Nucleus accumbens (tissue), 56 donors: ENCODE measurements at places on chromosomes 7 and 10.
A peak's percentile ranks its signal among the peaks of the same experiment; 100 is the strongest.

GRCh38 chr7:37363536-37364491 lies 84.8 kb downstream of the ELMO1 start:
- no peak for DNase-seq

- no peak for DNase-seq
Observed at GRCh38 chr10:117334066-117334465, 41.2 kb downstream of the PDZD8 start.

DNA sequence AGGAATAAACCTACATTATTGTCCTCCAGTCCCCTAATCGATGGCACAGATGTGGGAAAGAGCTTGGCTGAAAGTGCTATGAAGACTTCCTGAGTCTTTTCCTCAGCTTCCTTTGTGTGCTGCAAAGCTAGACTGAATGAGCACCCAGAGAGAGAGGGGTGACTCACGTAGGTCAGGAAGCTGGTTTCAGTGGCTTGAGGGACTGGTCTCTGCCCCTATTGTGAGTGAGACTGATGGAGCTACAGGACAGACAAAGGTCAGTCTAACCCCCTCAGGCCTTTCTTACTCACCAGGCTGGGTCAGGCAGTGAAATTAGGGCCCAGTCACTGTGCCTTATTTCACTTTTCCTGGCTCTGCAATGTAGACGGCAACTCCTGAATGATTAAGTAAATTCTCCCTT lies 171.1 kb upstream of the GRB10 start:
- no peak for DNase-seq

DNA sequence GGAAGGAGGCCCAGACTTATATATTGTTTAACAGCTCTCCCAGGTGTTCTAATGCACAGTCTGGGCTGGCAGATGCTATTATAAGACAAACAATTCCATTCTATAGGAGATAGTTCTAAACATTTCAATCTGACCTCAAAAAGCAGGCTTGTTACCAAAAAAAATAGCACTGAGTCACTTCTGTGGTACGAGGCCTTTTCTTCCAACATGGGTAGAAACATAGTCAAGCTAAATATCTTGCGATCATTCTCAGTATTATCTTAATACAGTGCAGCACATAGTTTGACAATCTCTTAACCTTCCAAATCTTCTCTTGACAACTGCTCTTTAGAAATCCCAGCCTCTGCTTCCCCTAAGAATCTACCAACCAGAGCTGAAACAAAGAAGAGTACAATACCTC lies 46.6 kb upstream of the MKX start:
- no peak for DNase-seq

GRCh38 chr10:16777473-16778370 lies 39.5 kb downstream of the RSU1 start:
- no peak for DNase-seq

DNA sequence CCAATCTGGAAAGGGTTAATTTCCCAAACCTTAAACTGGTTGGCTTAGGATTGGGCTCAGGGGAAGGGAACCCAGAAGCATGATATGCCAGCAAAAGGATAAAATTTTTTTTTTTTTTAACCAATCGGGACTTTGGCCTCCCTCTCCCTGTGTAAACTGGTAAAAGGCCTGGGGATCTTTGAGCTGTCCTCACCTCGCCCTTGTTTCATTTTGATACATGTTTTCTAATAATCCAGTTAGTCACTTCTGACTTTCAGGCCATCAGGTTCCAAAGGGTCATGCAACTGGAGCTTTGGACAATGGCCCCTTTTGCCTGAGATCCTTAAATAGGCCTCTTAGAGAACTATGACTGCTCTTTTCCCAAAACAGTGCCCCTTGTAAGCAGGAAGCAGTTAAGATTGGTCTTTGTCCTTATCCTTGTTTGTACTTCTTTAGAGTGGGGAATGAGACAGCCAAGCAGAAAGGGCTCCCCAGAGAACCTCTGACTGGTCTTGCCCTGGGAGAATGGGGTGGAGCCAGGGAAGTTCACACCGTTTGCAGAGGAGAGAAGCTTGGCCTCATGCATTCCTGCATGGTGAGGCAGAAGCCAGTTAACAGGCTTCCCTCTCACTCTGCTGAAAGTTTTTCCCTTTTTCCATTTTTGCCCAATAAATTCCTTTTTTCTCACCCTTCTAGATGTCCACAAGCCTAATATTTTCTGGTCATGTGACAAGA lies 424.2 kb upstream of the CNTNAP2 start:
- no peak for DNase-seq

DNA sequence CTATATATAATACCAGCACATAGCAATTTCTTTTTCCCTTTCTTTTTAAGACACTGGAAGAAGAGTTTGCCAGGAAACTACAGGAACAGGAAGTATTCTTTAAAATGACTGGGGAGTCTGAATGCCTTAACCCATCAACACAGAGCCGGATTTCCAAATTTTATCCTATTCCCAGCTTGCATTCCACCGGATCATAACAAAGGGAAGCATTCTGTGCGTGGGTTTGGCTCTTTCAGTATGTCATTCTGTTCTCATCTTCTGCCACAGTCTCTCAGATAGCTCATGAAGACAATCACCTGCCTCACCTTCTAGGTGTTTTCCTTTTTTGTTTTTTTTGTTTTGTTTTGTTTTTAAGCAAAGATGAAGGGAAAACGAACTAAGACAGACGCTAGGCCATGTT lies 58.6 kb downstream of the SLK start:
- no peak for DNase-seq

- DNase-seq, result no peak
Observed at GRCh38 chr10:91043173-91043910, 122.5 kb upstream of the ANKRD1 start.

DNA sequence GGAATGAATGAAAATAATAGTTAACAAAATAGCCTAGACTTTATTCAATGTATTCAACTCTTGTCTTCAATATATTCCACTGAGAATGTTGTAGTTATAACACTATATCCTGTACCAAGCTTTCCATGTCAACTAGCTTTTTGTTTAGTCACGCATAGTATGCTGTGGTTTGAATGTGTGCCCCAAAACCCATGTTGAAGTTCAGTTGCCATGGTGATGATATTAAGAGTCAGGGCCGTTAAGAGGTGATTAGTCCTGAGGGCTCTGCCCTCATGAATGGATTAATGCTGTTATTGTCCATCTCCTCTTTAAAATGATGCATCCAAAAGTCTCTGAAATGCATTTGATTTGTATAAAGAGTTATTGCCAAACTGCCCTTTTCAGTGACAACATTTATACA lies 887.6 kb downstream of the NRG3 start:
- no peak for DNase-seq

DNA sequence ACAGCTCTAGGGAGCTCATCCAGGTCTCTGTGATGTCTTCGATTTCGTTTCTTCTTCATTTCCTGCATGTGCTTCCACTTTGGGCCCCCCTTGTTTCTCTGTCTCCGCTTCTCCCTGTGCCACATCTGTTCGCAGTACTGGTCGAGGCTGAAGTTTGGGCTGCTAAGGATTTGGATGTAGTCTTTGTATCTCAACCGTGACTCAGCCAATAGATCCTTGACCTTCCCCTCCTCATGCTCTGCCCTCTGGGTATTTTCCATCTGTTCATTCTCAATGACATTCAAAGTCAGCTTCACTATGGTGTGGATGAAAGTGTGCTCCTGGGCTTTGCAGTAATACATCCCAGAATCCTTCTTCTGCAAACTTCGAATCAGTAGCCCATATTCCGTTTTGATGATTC lies 187.4 kb downstream of the SEMA3D start:
- DNase-seq, result no peak

- DNase-seq, result no peak
Observed at GRCh38 chr7:150325110-150325611, 1.8 kb upstream of the ACTR3C start.

GRCh38 chr10:123297175-123297574 lies 143.0 kb downstream of the BUB3 start:
- no peak for DNase-seq

DNA sequence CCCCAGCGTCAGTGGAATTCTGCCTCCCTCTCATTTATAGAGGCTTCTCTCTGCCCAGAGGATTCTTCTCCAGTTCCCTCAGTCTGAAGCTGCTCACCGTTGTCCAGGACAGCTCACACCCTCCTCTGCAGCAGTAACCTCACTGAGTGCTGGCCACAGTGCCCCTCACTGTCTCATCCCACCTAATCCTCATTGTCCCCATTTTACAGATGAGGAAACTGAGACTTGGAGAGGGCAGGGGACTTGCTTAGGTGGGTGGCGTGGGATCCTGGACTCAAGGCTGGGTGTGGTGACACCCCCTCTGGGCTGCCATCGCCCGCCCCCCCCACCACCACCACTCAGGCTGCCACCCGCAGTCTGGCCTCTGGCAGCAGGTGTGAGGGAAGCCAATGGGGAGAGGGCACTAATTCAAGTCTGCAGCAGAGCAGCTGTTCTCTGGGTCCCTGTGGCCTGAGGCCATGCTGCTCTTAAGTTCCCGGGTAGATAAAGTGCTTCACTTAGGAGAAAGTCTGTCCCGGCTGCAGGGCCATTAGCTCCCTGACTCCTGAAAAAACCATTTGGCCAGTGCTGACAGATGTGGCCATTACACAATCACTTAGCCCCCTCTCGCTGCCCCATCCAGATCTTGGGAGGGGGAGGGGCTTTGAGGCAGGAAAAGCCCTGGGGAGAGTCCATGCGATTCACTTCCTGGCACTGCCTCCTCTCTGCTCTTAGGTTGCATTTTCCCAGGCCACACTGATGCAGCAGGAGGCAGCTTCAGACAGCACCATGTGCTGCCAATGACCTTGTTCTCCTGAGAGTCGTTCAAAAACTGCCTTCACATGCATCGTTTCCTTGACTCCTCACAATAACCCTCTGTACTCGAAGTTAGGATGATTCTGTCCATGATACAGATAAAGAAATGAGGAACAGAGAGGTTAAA lies 36.3 kb downstream of the DRGX start:
- DNase-seq, result no peak

- no peak for DNase-seq
Observed at GRCh38 chr7:33854178-33854577, 51.2 kb upstream of the BMPER start.

GRCh38 chr10:121910673-121911420 lies 17.0 kb downstream of the ATE1 start:
- no peak for DNase-seq

GRCh38 chr7:45923290-45923689 lies 2.2 kb upstream of the IGFBP3 start:
- no peak for DNase-seq

DNA sequence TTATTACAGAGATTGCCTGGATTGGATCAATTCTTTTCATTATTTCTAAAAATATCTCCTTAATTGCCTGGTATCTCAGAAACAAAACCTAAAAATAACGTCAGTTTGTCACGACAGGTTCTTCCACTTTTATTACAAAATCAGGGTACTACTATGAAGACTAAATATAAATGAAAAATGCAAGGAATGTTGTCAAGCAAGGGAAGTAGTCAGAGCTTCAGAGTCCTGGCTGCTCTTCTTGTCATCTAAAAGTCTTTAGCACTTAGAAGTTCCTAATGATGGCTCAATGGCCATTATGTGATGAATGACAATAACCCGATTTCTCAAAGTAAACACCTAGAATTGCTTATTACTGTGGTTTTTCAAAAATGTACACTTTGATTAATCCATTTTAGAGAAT lies 192.2 kb downstream of the SEMA3A start:
- DNase-seq, result no peak

DNA sequence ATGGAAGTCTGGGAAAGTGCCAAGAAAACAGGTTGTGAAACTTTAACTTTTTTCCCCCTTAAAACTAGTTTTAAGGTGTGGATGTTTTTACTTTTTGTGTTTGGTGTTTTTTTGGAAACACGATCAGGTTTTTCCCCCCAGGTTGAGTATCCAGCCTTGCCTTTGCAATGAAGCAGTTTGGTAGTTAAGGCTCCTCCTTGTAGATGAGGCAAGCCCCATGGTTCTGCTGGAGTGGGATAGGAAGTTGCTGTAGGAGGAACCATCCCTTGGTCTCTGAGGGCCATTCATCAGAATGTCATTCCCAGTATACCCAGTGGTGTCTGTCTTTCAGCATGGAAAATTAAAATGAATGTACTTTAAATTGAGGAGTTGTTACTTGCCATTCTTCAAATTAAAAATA lies 2.7 kb downstream of the CUL1 start:
- no peak for DNase-seq

DNA sequence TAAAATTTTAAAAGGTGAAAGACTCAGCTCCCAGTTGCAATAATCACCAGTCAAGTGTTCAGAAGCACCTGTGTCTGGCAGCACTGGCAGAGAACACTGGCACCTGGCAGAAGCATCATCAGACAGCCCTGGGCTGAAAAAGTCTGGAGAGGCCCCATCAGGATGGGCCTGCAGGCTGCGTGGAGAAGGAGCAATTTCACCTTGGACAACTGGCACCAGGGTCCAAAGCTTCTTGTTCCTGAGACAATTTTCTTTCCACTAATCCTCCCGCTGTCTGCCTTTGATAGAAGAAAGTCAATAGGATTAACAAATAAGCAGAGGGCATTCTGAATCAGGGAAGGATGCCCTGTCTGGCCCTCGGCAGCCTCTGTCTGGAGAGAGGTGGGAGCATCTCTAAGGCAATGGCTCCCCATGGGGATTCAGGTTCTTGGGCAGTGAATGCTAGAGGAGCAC lies 6.5 kb downstream of the COBL start:
- no peak for DNase-seq

- DNase-seq, result peak; percentile 44
Observed at GRCh38 chr10:124417895-124418725, 613 bp downstream of the OAT start.

DNA sequence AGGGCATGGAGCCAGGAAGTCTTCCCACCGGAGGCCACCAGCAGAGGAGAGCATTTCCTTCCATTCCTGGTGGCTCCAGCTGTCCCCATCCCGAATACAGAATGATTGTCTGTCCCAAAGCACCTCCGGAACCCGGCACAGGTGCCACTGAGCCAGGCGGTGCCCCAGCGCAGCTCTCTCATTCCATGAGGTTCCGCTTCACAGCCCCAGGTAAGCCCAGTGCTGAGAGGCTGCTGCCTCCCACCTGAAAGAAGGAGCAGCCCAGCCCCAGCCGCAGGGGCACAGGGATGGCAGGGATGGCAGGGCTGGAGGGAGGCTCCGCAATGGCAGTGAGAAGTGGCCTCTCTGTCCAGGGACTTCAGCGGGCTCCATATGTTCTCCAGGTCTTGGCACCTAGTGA lies 162.1 kb upstream of the TCERG1L start:
- no peak for DNase-seq

DNA sequence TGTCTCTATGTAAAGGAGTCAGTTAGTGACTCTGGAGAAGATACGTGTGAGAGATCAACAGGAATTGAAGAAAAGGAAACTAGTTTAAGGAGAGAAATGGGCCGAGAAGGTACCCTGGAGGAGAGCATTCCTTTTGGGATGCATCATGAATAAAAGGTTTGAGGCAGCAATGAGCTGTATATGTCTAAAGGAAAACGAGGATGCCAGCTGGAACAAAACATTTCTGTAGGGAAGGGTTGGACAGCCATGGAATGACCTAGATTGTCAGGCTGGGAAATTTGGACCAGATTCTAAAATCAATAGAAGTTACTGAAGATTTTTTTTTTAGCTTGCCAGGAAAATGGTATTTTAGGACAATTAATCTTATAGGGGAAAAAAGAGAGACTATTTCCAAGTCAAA lies 17.2 kb upstream of the MPP7 start:
- no peak for DNase-seq
